Activated CD4-positive, alpha-beta T cell treated with anti-CD3 and anti-CD28 coated beads for 48 hours (primary cell): ENCODE measurements at places on chromosomes 7 and 10.
A peak's percentile ranks its signal among the peaks of the same experiment; 100 is the strongest.

- DNase-seq, result no peak
Measured at GRCh38 chr10:624605-625332, 64.7 kb downstream of the DIP2C start.

GRCh38 chr7:22181663-22182062, 175.3 kb downstream of the RAPGEF5 start:
- no peak for DNase-seq

DNA sequence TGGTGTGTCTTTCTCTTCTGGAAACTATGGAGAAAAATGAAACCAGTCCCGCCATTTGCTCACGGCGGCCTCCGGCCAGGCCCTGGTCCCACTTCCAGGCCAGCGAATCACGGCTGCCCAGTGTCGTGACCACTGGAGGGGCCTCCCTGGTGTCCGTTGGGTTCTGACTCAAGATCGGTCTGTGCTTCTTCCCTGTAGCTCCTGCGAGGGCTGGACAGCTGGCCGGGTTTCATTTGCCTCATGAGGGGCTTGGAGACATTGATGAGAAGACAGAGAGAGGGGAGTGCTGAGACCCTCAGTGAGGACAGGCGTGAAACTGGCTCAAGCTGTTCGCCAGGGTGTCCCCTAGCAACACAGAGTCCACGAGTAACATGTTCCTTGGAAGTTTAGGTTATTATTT, 108.6 kb downstream of the ADARB2 start:
- no peak for DNase-seq

- DNase-seq, result no peak
Measured at GRCh38 chr10:124698545-124699469, 45.4 kb downstream of the FAM53B start.

DNA sequence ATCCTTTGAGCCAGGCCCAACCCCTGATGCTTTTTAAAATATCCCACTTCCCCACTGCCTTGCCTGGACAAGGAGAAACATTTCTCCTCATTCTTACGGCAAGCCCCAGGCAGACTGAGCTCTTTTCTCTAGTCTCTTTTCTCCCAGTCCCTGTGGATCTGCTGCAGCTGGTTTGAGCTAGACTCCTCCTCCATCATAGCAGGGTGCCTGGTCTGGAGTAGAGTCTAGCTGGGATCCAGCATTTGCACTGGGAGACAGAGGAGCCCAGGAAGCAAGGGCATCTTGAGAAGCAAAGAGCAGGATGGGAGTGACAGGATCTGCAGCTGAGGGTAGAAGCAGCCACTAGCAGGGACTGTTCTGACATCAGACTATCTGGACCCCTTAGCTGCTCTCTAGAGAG, 562.3 kb upstream of the COBL start:
- DNase-seq, result no peak

DNA sequence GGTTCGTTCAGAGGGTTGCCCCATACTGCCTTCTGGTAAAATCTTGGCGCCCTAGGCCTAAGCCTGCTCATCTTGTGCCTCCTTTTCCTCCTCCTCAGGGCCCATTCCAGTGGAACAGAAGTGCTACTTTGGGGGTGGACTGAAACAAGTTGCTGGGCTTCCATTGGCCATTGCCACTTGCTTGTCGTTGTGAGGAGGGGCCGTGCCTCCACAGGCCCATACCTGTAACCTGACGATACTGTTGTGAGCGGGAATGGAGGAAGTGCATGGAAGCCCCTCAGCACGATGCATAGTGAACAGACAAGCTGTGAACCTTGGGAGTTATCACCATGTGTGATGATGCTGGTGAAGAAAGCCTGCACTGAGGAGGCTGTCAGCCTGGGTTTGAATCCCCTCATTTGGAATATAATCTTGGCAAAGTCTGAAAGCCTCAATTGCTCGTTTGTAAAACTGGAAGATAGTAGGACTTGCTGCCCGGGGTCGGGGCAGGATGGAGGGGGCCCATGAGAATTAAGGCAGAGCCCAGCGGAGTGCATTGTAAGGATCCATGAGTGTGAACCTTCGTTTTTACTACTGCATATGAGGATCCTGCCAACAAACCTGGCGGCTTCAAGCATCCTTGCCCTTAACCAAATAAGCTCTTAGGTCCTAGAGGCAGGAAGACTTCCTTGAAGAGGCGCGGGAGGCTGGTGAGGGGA, 671 bp upstream of the PAPSS2 start:
- DNase-seq, result no peak

GRCh38 chr7:27235387-27236311, 7.0 kb upstream of the EVX1 start:
- no peak for DNase-seq

DNA sequence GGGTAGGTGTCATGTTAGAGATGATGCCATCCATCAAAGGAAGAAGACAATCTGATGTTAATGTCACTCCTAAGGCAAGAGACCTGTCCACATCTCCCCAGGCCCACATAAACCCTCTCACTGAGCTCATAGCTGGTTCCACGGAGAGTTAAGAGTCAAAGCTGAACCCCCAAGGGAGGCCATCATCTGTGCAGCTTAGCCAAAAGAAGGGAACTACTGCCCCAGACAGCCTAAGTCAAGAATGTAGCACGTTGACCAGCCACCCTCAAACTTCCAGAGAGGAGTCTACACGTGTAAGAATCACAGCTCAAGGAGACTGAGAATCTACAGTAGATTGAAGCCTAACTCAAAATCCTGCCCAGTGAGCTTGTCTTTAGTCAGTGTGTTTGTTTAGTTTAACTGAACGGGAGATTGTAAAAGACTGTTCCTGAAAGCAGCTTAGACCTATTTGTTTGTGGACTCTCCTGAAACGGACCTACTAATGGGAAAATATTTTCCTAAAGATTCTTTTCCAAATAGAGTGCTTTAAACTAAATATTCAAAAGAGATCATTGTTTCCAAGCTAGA, 192.7 kb upstream of the NFE2L3 start:
- DNase-seq, result no peak

GRCh38 chr10:79249186-79250121, 97.8 kb upstream of the PPIF start:
- peak; percentile 30 for DNase-seq

- DNase-seq, result no peak
Measured at GRCh38 chr10:104441329-104442000, 87.8 kb downstream of the CFAP58 start.

DNA sequence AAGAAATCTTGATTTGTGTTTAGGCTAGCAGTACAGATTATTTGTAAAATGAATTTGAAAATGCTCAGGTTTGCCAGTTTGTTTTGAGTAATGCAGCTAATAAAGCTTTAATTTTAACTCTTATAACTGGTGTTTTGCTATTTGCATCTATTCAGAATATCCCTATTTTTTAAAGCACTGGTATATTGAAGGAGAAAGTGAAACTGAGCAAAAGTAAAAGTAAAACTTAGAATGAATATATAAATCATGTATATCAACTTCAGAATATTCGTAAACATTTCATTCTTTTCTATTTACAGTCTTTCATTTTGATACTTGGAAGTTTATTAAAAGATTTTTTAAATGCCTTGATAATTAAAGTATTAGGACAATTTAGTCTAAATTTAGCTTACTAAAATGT, 26.2 kb downstream of the TASOR2 start:
- DNase-seq, result no peak

GRCh38 chr7:49579408-49579807, 194.0 kb upstream of the VWC2 start:
- no peak for DNase-seq

GRCh38 chr7:117841611-117842010, 31.6 kb downstream of the CTTNBP2 start:
- DNase-seq, result no peak

DNA sequence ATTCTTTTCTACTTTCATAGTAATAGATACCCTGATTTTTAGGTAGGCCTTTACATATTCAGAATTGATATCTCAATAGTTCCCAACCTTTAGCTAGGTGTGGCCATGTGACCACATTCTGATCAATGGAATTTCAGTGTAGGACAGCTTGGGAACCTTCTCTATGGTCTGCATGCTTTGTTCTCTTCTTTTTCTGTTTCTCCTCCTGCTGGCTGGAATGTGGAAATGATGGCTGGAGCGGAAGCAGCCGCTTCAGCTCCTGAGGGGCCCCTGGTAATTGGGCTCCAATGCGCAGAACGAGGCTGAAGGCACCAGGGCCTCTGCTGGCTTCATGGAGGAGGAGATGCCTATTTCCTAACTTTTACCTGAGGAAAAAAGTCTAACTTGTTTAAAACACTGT, 152.6 kb downstream of the ZMYND11 start:
- DNase-seq, result no peak

- DNase-seq, result no peak
Measured at GRCh38 chr7:130475776-130476175, 16.1 kb upstream of the MEST start.

GRCh38 chr10:43679509-43679908, 30.8 kb upstream of the ZNF32 start:
- no peak for DNase-seq

- DNase-seq, result no peak
Measured at GRCh38 chr10:69479240-69480067, 28.2 kb downstream of the TSPAN15 start.

- no peak for DNase-seq
Measured at GRCh38 chr10:24457661-24458318, 248.9 kb downstream of the KIAA1217 start.

GRCh38 chr7:256461-256940, 33.5 kb upstream of the FOXL3 start:
- DNase-seq, result no peak

GRCh38 chr7:114629762-114630161, 215.1 kb downstream of the FOXP2 start:
- DNase-seq, result no peak

DNA sequence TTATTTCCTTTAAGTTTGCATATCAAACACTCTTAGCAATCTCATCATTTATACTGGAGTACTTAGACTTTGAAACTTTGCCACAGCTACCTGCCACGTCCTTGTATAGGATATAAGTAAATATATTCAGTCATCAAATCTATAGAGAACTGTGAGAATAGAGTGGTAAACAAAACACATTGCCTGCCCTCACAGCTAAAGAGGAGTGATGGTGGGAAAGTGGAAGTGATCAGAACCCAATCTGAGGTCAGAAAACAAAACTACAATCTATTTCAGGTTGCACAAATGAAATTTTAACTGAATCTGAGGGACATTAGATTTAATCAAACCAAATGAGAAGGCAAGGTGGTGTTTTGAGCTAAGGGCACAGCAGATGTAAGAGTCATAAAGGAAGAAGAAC, 74.8 kb downstream of the ZEB1 start:
- DNase-seq, result no peak

DNA sequence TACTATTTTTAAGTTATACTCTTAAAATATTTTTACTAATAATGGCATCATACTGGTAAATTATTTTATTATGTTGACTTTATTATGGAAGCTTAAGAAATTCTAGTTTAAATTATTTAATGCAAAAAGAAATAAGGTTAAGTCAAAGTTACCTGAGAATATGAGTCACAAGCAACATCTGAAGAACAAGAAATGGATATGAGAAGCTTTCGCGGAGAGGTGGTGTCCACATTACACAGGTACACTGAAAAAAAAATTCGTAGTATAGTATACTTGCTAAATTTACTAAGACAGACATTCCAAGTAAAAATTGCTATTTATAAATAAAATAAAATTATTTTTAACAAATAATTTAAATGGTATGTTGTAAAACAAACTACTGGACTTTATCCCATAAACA, 143.8 kb downstream of the AVL9 start:
- no peak for DNase-seq

- DNase-seq, result no peak
Measured at GRCh38 chr7:103636153-103636552, 190.1 kb upstream of the SLC26A5 start.

DNA sequence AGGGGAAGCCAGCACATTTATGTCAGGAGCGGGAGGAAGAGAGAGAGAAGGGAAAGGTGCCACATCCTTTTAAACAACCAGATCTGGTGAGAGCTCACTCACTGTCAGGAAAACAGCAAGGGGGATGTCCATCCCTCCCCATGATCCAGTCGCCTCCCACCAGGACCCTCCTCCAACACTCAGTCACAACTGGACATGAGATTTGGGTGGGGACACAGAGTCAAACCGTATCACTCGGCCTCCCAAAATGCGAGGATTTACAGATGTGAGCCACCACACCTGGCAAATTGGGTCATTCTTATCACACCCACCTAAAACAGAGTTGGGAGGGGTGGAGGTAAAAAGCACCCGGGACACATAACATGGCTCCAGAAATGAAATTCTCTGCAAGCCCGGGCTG, 41.0 kb downstream of the CARD11 start:
- DNase-seq, result no peak

GRCh38 chr7:6271060-6271658, 1.3 kb downstream of the CYTH3 start:
- DNase-seq, result peak; percentile 34

DNA sequence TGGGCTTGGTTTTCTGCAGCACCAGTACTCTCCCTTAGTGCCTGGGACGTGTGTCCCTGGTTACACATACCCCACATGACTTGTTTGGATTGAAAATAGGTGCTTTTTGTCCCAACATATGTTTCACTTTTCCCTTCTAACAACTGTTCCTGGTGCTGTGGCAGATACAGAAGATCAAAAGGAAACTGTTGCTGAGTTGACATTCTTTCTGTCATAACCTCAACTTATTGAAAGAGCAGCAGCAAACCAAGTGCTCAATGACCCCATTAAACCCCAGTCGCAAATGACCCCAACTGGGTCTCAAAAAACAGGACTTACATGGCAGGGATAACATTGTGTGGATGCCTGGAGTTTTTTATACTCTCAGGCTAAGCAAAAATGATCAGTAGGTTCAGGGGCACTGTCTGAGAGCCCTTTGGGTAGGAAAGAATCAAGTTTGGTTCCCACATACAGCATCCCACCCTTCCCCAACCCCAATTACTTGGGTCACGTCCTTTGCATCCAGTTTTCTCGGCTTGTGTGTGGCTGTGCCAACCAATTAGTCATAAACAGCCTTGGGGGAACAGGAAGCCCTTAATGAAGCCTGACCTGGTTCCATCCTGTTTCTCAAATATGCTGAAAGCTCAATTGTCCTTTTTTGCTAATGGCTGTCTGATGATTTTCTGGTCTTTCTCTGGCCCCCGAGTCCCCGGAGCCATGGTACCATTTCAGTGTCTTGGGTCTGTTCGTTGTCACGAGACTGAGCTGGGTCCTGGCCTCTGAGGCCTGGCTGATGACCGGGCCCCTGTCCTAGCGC, 4.9 kb downstream of the HKDC1 start:
- no peak for DNase-seq

- DNase-seq, result no peak
Measured at GRCh38 chr7:81937091-81937490, 167.2 kb upstream of the HGF start.

GRCh38 chr10:27242473-27242950, 1.9 kb upstream of the ACBD5 start:
- no peak for DNase-seq

DNA sequence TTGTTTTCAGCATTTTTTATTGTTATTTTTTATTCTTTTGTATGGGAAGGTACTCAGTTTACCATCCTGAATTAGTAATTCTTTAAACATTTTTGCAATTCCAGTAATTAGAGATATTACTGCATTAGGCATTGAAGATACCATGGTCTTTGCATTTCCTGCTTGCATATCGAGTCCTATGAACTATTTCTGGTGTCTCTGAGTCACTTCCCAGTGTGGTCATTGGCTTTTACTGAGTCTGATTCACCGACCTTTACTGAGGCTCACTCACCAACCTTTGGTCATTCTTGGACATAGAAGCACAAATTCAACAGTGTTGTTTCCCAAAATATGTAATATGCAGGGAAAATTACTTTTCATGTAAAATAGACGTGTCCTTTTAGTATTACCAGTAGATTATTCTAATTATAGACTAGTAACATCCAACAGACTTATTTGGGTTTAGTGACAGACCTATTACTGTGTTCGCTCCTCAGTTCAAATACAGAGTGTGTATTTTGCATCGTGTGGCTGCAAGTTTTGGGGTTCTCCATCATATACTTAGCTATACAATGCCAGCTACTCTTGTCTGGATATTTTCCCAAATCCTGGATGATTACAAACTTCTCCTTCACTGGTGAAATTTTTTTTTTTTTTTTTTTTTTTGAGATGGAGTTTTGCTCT, 180.7 kb upstream of the PRSS1 start:
- no peak for DNase-seq
